ENCODE measurements at places on chromosomes 12 and 14.

GRCh38 chr14:75188520-75189268 is 12.3 kb upstream of the TMED10 start:
- H3K4me3 ChIP-seq: no peak overlapping the region
- no peak for DNase-seq
- no peak overlapping the region for H3K27ac ChIP-seq
- H3K36me3 ChIP-seq: no peaks in the 10 kb centered on the region
- peaks cover 6% of the 10 kb centered on the region for H3K4me1 ChIP-seq

DNA sequence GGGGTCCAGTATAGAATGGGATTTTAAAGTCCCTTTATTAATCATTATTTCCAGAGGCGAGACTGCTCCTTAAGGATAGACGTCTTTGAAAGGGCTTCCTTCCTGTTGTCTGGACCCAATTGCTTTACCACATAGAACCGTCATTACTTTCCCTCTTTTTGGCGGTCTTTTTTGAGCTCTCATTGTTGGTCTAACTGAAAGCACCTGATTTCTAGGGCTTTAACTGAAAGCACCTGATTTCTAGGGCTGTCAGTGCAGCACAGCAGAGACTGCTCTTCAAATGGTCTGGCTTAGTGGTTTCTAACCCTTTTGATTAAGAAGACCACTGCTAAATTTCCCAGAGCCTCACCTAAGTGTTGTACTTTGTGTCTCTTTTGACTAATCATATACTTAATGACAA is 95.8 kb downstream of the PRKCH start:
- no peak for DNase-seq
- H3K36me3 ChIP-seq: peaks cover 12% of the 10 kb centered on the region
- no peaks in the 10 kb centered on the region for H3K27me3 ChIP-seq

DNA sequence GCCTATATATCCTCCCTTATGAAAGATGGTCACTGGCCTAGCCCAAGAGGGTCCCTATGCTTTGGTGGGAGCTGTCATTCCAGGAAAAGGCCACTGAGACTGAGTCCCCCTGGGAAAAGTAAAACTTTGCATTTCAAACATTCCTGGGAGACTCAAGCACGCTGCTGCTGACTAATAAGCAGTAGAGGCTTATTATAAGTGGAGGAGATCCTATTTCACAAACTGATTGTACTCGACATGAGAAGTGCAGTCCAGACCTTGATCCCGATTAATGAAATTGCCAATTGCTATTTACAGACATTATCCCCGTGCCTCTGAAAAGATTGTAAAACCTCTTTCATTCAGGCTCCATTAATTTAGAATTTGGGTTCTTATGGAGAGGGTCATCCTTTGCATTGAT is 96.6 kb downstream of the EMP1 start:
- no peaks in the 10 kb centered on the region for H3K36me3 ChIP-seq
- H3K4me3 ChIP-seq: no peak overlapping the region
- no peak overlapping the region for H3K27ac ChIP-seq
- H3K27me3 ChIP-seq: peaks cover 5% of the 10 kb centered on the region
- no peak for DNase-seq
- no peaks in the 10 kb centered on the region for H3K4me1 ChIP-seq

DNA sequence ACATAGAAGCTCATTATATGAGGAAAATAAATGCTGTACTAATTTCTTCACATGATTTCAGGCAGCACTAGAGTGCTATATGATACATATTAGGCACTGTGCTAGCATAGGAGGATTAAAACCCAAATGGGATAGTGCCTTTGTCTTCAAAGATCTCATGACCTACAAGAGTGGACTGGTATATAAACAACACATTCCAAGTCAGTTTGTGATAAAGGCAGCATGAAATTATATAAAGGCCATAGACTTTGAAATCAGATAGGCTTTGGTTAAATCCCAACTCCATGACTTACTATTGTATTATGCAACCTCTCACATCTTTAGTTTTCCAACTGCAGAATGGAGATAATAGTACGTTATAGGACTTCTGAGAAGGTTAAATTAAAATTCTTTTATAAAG is 179.7 kb downstream of the RAD51B start:
- DNase-seq: no peak
- H3K27ac ChIP-seq: no peak overlapping the region
- no peaks in the 10 kb centered on the region for H3K36me3 ChIP-seq
- no peaks in the 10 kb centered on the region for H3K4me1 ChIP-seq
- H3K27me3 ChIP-seq: no peaks in the 10 kb centered on the region
- no peak overlapping the region for H3K4me3 ChIP-seq

- H3K27me3 ChIP-seq: peaks cover 10% of the 10 kb centered on the region
- H3K4me3 ChIP-seq: no peak overlapping the region
- no peaks in the 10 kb centered on the region for H3K36me3 ChIP-seq
- H3K4me1 ChIP-seq: no peaks in the 10 kb centered on the region
Observed at GRCh38 chr12:101257357-101257756, 22.5 kb upstream of the UTP20 start.

DNA sequence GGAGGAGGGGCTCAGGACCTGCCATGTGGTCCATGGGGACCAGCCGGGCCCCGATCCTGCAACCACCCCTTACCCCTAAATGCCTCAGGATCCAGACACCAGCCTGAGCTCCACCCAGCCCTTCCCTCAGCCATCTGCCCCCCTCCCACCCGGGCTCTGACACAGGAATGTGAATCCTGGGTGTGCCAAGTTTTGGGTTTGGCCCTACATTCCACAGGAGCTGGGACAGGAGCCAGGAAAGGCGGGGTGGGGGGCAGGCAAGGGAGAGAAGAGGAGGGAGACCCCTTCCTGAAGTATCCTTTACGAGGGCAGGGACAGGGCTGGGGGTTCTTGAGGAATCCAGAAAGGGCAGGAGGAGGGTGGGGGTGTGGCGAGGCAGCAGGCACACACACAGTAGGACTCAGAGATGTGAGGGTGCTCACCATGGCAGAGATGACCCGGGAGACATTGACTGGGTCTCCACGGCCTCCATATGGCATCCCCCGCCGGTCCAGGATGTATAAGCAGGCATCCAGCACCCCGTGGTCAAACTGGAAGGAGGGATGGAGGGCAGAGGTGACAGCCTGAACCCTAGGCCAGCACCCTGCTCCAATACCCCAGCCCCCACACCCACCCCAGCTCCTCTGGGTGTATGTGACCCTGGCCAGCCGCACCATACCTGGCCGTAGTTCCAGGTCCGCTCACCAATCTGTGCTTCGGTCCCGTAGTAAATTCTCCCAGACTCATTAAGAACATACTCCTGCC is 3.5 kb downstream of the TGM1 start:
- no peak for DNase-seq
- H3K36me3 ChIP-seq: peaks cover 33% of the 10 kb centered on the region
- no peaks in the 10 kb centered on the region for H3K27me3 ChIP-seq
- no peak overlapping the region for H3K4me3 ChIP-seq
- no peaks in the 10 kb centered on the region for H3K4me1 ChIP-seq

GRCh38 chr12:115433014-115433634 is 749.1 kb upstream of the TBX3 start:
- no peaks in the 10 kb centered on the region for H3K4me1 ChIP-seq
- no peaks in the 10 kb centered on the region for H3K36me3 ChIP-seq
- no peak overlapping the region for H3K27ac ChIP-seq
- no peak overlapping the region for H3K4me3 ChIP-seq
- DNase-seq: no peak
- no peaks in the 10 kb centered on the region for H3K27me3 ChIP-seq

GRCh38 chr12:125402874-125403789 is 337.9 kb downstream of the AACS start:
- no peak overlapping the region for H3K27ac ChIP-seq
- peaks cover 2% of the 10 kb centered on the region for H3K27me3 ChIP-seq
- H3K4me1 ChIP-seq: no peaks in the 10 kb centered on the region
- H3K36me3 ChIP-seq: no peaks in the 10 kb centered on the region
- no peak overlapping the region for H3K4me3 ChIP-seq

- no peaks in the 10 kb centered on the region for H3K36me3 ChIP-seq
- no peak for DNase-seq
- H3K27me3 ChIP-seq: peaks cover 43% of the 10 kb centered on the region
- H3K27ac ChIP-seq: no peak overlapping the region
- H3K4me3 ChIP-seq: no peak overlapping the region
Observed at GRCh38 chr12:132397152-132397933, 68.0 kb upstream of the GALNT9 start.

GRCh38 chr12:58313091-58313855 is 371.9 kb downstream of the ATP23 start:
- no peaks in the 10 kb centered on the region for H3K27me3 ChIP-seq
- H3K4me3 ChIP-seq: no peak overlapping the region
- no peak overlapping the region for H3K27ac ChIP-seq
- H3K4me1 ChIP-seq: no peaks in the 10 kb centered on the region

DNA sequence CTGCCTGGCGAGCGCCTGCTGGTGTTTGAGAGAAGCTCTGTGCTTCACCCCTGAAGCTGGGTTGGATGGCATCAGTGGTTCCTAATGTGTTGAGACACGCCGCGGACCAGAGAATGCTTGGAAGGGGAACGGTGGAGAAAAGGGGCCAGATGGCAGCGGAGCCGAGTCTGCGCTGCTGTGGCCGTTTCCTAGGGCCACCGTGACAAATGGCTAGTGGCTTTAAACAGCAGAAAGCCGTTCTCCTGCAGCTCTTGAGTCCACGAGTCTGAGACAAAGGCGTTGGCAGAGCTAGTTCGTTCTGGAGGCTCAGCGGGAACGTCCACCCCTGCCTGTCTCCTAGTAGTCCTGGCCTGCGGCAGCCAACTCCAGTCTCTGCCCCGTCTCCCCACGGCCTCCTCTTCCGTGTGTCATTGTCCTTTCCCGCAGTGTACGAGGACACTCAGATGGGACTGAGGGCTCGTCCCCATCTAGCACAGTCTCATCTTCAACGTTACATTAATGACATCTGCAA is 103.6 kb downstream of the ADGRD1 start:
- DNase-seq: no peak
- H3K27me3 ChIP-seq: peaks cover 7% of the 10 kb centered on the region
- H3K4me1 ChIP-seq: peaks cover 2% of the 10 kb centered on the region
- H3K36me3 ChIP-seq: no peaks in the 10 kb centered on the region

DNA sequence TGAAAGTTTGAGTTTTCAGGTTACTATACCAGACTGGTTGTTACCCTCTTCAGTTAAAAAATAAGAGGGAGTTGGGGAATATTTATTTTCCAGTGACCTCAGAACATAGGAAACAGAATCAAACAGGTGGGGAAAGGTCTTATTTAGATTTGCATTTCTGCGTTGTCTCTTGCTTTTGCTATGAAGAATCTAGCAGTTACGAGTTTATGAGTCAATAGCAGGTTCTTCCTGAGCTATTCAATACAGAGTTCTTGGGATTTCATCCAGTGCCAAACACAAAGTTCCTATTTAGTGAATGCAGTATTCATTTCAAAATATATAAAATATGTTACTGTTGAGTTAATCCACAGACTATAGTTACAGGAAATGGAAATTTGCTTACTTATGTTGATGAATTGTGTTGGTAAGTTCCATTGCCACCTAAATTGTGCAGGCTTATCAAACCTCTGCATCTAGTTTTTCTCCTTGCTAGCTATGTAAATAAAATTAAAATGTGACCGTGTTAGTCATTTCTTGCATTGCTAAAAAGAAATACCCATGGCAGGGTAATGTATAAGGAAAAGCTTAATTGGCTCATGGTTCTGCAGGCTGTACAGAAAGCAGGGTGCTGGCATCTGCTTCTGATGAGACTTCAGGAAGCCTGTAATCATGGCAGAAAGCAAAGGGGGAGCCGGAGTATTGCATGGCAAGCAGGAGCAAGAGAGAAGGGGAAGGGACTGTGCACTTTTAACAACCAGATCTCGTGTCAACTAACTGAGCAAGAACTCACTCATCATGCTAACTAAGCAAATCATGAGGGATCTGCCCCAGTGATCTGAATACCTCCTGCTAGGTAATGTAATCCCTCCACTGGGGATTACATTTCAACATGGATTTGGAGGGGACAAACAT is 110.2 kb downstream of the KTN1 start:
- H3K27ac ChIP-seq: no peak overlapping the region
- H3K27me3 ChIP-seq: no peaks in the 10 kb centered on the region
- no peak overlapping the region for H3K4me3 ChIP-seq
- no peaks in the 10 kb centered on the region for H3K4me1 ChIP-seq
- peaks cover 22% of the 10 kb centered on the region for H3K36me3 ChIP-seq

- H3K4me1 ChIP-seq: no peaks in the 10 kb centered on the region
- H3K27ac ChIP-seq: no peak overlapping the region
- H3K4me3 ChIP-seq: no peak overlapping the region
- DNase-seq: no peak
- no peaks in the 10 kb centered on the region for H3K27me3 ChIP-seq
Observed at GRCh38 chr12:60926256-60926655, 1330.4 kb downstream of the SLC16A7 start.

DNA sequence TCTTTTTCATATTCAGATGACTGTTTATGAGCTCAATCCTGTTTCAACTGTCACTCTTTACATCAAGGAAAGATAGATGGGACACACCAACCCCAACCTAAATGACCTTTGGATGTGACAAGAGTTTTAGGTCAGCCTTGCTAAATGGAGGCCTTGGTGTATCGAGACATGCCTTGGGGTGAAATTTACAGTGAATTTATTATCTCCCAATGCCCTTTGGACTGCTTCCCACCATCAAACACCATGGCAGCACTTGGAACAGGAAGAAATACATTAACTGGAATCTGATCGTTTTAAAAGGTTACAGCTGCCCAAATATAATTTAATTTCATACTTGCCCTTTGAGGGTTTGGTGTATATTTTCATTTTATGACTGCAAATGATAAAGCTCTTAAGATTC is 327.6 kb downstream of the SOX5 start:
- no peak overlapping the region for H3K27ac ChIP-seq
- no peak overlapping the region for H3K4me3 ChIP-seq

All from activated T-cell treated with anti-CD3 and anti-CD28 coated beads, Interleukin-2, amount 50 U/mL, for 24 hours (primary cell).